ENCODE measurements at places on chromosomes 6 and 20.

- DNase-seq, result no peak
Observed at GRCh38 chr6:161503570-161503969, 229.7 kb upstream of the AGPAT4 start.

DNA sequence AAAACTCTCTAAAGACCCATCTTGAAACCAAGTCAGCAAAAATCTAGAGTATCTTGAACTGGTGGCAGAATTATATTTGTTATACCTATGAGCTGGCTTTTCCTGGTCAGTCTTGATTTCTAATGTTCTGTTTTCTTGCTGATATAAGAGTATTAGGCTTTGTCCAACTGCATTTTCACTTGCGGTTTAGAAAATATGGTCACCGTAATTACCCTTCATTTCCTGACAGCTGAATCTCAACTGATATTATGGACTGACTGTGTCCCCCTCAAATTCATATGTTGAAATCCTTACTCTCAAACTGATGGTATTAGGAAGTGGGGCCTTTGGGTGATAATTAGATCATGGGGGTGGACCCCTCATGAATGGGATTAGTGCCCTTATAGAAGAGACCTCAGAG, 72.1 kb downstream of the TXLNB start:
- DNase-seq, result no peak

GRCh38 chr20:60857708-60858107, 394.4 kb upstream of the CDH4 start:
- no peak for DNase-seq

DNA sequence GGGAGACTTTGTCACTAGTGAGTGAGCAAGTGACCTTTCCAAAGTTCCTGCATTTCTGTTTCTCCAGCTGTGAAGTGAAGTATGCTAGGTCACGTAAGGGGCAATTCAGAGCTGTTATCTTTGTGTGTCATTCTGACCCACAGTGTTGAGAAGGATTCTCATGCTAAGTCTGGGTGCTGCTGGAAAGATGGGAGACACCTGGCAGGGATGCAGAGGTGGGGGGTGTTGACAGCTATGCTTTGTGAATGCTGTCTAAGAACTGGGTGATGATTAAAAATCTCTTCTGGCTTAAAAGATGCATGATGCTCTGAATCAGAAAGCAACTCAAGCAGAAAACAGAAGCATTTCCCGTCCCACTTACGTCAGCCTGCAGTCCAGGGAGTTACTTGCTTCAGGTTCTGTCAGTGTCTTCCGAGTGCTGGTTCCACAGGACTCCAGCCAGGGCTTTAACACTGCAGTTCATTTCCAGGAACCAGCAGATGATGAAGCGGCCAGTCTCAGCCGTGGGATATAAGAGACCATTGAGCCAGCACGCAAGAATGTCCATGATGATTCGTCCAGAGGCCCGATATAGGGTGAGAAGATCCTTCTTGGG, 30.9 kb upstream of the ASXL1 start:
- no peak for DNase-seq

GRCh38 chr6:128208851-128209580, 308.2 kb upstream of the THEMIS start:
- no peak for DNase-seq

GRCh38 chr6:65706436-65706835, 590 bp downstream of the EYS start:
- peak; percentile 17 for DNase-seq

- no peak for DNase-seq
Observed at GRCh38 chr6:18958146-18958545, 571.0 kb downstream of the RNF144B start.

- DNase-seq, result no peak
Observed at GRCh38 chr20:11214256-11214840, 540.5 kb upstream of the JAG1 start.

- no peak for DNase-seq
Observed at GRCh38 chr6:19925533-19925932, 88.4 kb downstream of the ID4 start.

DNA sequence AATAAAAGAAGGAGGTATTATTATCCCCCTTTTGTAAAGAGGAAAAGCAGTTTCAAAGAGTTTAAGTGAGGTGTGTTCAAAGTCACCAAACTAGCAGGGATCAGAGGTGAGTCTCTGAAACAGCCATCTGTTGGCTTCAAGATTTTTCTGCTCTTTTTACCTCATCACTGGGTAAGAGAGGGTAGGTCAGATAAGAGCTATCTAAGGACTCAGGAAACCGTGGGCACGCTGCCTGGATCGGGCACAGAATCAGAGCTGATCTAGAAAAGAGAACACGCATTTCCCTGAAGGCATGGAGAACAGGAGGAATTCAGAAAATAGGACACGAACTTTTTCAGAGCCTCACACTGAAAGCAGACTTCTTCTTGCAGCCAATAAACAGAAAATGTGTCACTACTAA, 65.8 kb upstream of the LY86 start:
- DNase-seq, result no peak

DNA sequence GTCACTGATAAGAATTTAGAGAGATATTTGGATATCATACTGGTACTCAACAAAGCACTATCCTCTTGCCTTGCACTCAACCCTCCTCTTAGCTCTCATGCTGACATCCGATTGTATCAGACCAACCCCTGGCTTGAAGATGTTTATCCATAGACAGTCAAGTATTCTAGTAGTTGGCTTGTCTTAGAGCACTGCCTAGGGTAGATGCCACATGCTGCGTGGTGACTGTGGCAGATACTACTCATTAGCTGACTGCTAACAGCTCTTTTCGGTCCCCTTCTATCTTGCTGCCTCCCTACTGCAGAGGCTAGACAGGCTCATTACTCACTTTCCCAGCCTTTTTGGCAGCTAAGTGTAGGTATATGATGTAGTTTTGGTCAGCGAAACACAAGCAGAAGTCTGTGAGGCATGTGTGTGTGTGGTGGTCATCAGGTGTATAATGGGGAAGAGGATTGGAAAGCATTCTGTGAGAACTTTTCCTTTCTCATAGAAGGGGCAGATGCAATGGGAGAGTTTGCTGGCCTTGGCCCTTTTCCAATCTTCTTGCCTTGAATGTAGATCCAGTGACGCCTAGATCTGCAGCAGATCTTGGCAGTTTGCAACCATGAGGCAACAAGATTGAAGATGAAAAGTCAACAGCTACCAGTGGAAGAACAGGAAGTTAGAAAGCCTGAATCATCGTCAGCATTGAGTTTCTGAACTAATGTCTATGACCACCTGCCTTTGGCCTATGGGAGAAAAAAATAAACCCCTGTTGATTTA, 4.4 kb upstream of the IFNGR1 start:
- no peak for DNase-seq

GRCh38 chr6:128841518-128841917, 41.4 kb upstream of the LAMA2 start:
- DNase-seq, result no peak

DNA sequence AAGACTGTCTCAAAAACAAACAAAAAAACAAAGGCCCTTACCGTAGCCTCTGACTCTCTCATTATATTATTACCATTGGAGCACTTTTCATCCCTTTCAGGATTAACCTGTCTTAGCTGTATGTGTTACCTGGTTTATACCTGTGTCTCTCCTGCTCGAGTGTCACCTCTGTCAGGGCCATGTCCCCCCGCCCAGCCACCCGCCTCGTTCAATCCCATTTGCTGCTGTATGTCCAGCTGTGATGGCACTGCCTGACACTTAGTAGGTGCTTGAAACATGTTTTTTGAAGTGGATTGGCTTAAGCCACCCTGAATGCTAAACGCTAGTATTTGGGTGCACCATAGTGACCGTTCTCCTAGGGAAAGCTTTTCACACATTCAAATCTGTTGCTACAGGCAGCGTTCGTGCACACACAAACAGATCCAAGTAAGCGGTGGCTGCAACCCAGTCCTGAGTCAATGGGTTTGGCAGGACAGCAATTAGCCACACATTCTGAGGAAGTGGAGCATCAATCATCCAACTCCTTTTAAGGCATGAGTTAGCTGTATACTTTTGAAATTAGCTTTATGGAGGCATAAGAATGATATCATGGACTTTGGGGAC, 98.9 kb upstream of the ZNF217 start:
- DNase-seq, result no peak
